ENCODE measurements at places on chromosomes 7 and 10.

DNA sequence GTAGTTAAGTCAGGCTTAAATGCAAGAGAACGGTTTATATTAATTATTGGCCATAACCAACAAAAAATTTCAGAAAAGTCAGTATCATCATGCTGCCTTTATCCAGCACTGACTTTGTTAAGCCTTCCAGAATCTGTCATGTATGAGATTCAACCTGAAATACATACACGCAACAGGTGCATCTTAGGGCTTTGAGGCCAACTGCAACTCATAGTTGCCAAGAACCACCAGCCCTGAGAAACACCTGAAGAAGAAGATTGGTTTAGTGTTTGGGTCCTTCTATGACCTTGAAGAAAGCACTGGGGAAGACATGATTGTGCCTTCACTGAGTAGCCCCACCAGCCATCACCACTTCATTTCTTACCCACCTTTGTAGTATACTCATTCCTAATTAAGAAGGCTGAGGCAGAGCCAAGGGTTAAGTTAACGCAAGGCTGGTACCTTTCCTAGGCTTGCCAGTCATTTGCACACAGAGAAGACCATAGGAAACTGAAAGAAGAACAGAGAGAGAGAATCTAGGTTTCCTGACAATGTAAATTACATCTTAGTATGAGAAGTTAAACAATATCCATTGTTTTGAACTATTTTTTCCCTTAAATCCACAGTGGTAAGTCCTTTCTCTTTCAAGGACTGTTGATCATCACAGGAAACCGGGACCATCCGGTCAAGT, 200.1 kb upstream of the PRKCQ start:
- no peak for DNase-seq

DNA sequence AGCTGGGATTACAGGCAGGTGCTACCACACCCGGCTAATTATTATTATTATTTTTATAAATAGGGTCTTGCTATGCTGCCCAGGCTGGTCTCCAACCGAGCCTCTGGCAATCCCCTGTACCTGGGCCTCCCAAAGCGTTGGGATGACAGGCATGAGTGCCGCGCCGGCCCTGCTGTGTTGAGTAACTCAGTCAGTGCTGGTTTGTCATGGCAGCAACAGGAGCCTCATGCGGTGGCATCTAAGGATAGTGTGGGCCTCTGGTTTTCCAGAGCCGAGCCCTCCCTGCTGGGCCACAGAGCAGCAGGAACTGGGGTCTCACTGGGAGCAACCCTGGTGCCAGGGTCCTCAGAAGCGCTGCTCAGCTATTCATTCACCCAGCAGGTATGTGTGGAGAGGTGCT, 244.7 kb downstream of the ELFN1 start:
- no peak for DNase-seq

DNA sequence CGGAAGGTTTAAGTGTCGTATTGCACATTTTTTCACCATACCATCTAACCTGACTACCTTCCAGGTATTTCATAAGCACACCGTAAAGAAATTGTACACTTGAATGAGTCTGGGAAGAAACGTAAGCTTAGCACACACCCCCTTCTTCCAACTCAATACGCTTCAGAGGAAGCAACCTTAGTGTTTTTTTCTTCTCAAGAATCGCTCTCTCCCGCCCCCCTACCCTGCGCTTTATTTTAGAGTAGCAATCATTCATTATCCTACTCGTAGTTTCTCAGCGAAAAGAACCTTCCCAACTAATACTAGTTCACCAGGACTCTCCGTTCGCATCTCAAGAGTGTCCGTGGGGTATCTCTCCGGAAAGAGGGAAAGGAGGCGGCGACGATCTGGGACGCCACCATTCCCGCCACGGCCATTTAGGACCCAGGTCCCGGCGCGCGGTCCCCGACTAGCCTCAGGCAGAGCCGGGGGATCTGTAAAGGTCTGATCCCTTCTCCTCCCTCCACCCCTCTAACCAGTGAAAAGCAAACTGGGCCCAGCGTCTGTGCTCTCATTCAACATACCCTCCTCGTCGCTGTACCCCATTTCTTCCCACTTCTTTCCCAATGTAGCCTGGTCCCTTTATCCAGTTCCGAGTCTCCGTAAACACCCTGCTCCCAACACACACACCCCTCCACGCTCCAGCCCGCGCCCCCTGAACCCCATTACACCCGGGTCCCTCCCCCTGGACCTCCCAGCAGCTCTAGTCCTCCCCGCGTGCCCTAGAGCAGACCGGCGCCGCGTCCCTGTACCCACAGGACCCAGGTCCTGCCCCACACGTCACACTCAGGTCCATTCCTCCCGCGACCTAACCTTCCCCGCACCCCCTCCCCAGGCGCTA, 16.0 kb downstream of the MYOZ1 start:
- peak; percentile 28 for DNase-seq

DNA sequence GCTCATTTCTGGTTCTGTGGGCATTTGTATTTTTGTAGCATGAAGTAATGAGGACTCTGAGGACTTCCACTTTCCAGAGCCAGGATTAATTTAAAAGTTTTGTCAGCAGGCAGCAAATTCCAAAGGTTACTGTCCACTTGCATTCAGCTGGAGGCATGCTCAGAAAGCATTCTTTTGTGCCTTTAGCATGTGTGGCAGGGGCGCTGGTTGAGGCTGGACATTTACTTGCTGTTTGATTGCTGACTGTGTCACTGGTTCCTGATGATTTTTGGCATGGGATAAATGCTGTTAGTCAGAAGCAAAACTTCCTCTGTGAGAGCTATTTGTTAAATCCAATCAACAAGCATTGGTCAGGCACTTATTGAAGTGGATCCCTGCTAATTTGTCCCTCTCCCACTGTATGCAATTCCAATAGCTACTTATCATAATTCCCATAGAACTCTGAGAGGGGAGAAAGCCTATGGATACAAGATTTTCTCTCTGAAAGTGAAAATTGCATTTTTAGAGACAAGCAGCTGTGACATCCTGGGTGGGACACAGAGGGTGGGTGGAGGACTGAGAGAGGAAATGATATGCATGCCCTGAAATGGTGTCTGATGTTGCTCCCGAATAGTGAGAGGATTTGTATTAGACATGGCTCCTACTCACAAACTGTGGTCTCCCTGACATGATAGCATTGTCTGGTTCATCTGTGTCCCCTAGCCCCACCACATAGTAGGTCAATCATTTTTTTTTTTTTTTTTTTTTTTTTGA, 161.2 kb upstream of the WDR11 start:
- DNase-seq = no peak

GRCh38 chr10:77006836-77007511, 630.6 kb downstream of the KCNMA1 start:
- no peak for DNase-seq

DNA sequence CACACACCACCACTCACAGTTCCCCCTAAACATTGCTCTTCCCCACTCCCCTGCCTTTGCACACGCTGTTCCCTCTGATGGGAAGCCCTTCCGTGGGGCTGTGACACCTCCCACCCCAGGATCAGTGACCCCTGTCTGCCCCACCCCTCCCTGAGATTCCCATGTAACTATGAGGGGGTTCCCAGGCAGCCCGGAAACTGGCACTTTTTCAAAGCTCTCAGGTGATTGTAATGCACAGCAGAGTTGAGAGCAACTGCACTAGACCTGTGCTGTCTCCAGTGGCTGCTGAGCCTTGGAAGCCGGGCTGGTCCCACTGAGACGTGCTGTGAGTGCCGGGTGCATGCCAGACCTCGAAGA, 29.8 kb downstream of the GPRIN2 start:
- no peak for DNase-seq

GRCh38 chr7:114107522-114107921, 188.7 kb upstream of the PPP1R3A start:
- no peak for DNase-seq

- DNase-seq = no peak
Measured at GRCh38 chr7:80807166-80807900, 111.5 kb downstream of the SEMA3C start.

- no peak for DNase-seq
Measured at GRCh38 chr7:156497776-156498509, 142.6 kb upstream of the RNF32 start.

DNA sequence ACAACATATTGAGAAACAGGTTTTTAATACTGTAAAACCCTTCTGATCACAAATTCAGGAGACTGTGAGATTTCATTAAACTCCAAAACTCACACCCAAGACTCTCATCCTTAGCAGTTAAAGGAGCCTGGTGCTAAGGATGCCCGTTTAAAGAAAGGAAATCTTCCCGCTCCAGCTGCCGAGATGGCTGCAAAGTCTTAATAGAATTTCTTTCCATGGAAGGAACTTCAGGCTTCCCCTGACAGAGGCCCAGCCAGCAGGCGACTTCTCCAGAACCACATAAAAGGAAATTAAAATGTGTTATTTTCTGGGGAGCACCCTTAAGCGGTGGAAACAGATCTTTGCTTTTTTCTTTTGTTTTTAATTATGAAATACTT, 104.7 kb upstream of the CHST15 start:
- DNase-seq = no peak

- DNase-seq = no peak
Measured at GRCh38 chr7:134910968-134911367, 75.3 kb upstream of the AGBL3 start.

- DNase-seq = no peak
Measured at GRCh38 chr7:158803367-158803969, 25.8 kb downstream of the ESYT2 start.

GRCh38 chr7:28627263-28627653, 214.9 kb downstream of the CREB5 start:
- DNase-seq = no peak

DNA sequence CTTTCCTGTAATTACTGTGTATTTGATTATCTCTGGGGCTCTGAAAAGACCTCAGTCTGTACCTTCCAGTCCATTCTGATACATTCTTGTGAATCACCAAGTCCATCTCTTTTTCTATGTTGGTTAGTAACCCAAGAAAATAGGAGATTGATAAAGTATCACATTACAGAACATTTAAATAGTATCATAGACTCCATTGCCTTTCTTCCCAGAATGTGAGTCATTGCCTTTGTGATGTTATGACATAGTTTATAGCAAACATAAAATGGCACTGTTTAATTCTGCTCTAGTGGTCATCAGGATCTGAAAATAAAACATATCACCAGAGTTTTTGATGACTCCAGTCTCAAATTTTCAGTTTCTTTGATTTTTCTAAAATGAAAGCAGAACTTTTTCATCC, 78.4 kb downstream of the NRG3 start:
- no peak for DNase-seq

- DNase-seq = no peak
Measured at GRCh38 chr10:56258378-56258777, 102.7 kb downstream of the ZWINT start.

GRCh38 chr10:100696477-100696901, 48.9 kb upstream of the PAX2 start:
- DNase-seq = no peak

DNA sequence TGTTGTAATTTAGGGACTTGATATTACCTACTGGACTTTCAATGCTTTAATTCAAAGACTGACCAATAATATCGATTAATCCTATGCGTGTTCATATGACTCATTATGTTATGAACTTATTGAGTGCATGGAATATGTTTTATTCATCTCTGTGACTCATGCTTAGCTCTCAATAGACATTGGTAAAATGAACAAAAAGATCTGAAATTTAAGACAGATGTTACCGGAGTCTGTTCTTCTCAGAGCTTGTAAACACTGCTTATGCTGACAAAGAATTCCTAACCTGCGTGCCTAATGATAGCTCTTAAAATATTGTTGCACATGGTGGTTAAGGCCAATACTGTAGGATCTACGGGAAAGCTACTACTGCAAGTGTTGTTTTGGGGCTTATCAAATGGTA, 131.5 kb upstream of the ACBD5 start:
- DNase-seq = no peak

GRCh38 chr10:131757285-131758058, 143.3 kb upstream of the PPP2R2D start:
- no peak for DNase-seq

- DNase-seq = no peak
Measured at GRCh38 chr10:75331081-75331480, 70.5 kb downstream of the ZNF503 start.

GRCh38 chr7:29996321-29996720, 6.7 kb upstream of the SCRN1 start:
- DNase-seq = no peak

- no peak for DNase-seq
Measured at GRCh38 chr7:10471280-10472058, 502.2 kb upstream of the PHF14 start.

DNA sequence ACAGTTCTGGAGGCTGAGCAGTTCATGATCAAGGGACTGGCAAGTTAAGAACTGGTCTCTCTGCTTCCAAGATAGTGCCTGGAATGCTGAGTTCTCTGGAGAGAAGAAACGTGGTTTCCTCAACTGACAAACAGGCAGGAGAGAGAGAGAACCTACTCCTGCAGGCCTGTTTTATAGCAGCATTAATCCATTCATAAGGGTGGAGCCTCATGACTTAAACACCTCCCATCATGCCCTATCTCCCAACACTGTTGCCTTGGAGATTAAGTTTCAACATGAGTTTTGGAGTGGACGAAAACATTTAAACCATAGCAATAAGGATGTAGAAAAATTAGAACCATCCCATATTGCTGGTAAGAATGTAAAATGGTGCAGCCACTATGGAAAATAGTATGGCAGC, 32.3 kb upstream of the IMMP2L start:
- DNase-seq = no peak

GRCh38 chr10:119306986-119307392, 99.6 kb downstream of the GRK5 start:
- no peak for DNase-seq

GRCh38 chr10:116553378-116553980, 7.7 kb downstream of the PNLIP start:
- no peak for DNase-seq

GRCh38 chr7:26193432-26194207, 6.9 kb downstream of the HNRNPA2B1 start:
- DNase-seq = no peak

DNA sequence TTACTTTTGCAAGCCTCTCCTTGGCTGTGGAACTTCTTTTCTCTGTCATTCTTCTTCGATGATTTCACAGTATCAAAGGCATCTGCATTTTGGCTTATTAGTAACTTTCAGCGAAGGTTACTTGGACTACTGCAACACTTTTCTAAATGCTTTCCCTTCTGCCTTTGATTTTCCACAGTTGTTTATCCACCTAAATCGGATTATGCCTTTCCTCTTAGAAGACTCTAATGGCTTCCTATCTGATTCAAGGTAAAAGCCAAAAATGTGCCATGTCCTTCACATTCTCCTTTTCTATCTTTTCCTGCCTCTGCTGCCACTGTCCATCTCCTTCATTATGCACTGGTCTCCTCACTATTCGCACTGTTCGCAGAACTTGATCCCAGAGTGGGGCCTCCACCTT, 1606.3 kb upstream of the LRRTM3 start:
- DNase-seq = no peak

DNA sequence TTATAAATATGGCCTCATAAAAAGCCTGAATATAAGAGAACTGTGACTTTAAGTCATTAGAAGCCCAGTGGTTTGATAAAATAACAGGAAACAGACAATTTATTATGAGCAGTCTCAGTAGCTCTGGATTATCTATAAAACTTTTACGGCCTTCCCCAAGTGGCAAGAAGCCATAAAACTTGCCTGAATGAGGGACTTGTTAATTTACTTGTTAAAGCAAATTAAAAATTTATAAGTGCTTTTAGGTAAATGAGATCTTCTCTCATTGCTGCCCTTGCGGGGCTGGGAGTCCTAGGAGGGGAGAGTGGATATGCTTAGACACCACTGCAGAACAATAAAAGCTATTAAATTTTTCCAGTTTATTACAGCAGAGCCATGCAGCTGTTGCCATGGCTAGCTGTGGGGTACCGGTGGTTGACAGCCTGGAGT, 499.9 kb downstream of the AUTS2 start:
- DNase-seq = no peak
